Progenitor cell of endocrine pancreas (in vitro differentiated cells): ENCODE measurements at places on chromosomes 4 and X. TPM values are rescaled to one million over a fixed set of nuclear protein-coding genes. Genes with fewer than 3 reads are reported as not detected.

CXorf51B gene
- not detected in 2 replicates for total RNA-seq

AVPR2 gene
- not detected in 2 replicates for total RNA-seq

JCHAIN gene
- not detected in 2 replicates for total RNA-seq

ANKRD50 gene
- total RNA-seq: 27.0 and 28.0 TPM in 2 replicates

DNA sequence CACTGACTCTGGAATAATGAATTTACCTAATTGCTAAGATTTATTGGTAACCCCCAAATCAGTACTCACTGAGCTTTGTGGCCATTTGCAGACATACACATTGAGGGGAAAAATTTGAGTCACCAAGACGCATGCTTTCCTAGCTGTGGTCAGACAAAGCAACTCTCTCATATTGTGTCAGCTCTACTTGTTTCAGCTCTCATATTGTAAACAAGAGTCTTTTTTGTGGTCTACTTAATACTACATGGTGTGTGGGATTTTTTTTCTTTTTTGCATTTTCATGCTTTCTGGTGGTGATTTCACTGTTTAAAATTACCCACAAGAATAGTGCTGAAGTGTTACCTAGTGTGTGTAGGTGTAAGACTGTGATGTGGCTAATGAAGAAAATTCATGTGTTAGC is 428.2 kb upstream of the GALNT7 start:
- no peak for DNase-seq
- no peaks in the 10 kb centered on the region for H3K4me1 ChIP-seq
- H3K27ac ChIP-seq: no peak overlapping the region
- no peaks in the 10 kb centered on the region for H3K27me3 ChIP-seq

DNA sequence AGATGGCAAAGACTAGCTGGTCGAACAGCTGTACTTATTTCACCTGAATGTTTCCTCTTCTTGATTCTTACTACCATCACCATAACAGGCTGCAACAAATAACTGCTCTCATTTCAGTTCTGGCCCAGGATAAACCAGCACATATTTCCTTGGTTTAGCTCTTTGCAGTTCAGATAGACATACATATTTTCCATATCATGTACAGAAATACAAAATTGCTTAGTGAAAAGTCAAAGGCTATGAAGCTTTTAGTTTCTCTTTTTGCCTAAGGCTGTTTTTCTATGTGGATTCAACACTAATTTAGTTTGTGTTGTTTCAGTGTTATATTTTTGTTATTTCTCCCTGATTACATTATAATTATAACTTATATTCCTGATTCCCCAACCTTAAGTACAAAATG is 103.6 kb upstream of the BMP3 start:
- H3K4me3 ChIP-seq: no peak overlapping the region
- peaks cover 4% of the 10 kb centered on the region for H3K4me1 ChIP-seq
- H3K27ac ChIP-seq: no peak overlapping the region
- no peaks in the 10 kb centered on the region for H3K36me3 ChIP-seq
- no peaks in the 10 kb centered on the region for H3K27me3 ChIP-seq
- DNase-seq: no peak

GRCh38 chrX:101377547-101377946 is 8.4 kb downstream of the BTK start:
- no peak overlapping the region for H3K4me3 ChIP-seq
- H3K27me3 ChIP-seq: no peaks in the 10 kb centered on the region
- H3K4me1 ChIP-seq: no peaks in the 10 kb centered on the region
- H3K36me3 ChIP-seq: no peaks in the 10 kb centered on the region
- no peak overlapping the region for H3K27ac ChIP-seq
- no peak for DNase-seq

DNA sequence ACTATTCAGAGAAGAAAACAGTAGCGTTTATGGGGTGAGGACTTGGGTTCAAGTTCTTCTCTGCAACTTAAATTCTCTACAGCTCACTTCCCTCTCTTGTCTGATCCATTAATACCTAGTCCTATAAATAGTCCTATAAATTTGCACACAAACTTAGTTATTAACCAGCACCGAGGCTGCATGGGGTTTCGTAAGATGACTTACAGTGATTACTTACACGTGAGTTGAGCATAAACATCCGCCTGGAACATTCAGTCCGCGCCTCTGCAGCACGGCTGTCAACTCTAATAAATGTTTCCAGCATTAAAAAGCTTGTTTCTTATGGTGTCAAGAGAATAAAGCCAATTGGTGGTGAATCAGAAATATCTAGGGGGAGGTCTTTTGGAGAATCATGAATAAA is 103.0 kb upstream of the ENPP6 start:
- H3K4me1 ChIP-seq: peaks cover 1% of the 10 kb centered on the region
- H3K36me3 ChIP-seq: no peaks in the 10 kb centered on the region
- H3K27me3 ChIP-seq: peaks cover 4% of the 10 kb centered on the region
- no peak overlapping the region for H3K27ac ChIP-seq
- no peak overlapping the region for H3K4me3 ChIP-seq

DNA sequence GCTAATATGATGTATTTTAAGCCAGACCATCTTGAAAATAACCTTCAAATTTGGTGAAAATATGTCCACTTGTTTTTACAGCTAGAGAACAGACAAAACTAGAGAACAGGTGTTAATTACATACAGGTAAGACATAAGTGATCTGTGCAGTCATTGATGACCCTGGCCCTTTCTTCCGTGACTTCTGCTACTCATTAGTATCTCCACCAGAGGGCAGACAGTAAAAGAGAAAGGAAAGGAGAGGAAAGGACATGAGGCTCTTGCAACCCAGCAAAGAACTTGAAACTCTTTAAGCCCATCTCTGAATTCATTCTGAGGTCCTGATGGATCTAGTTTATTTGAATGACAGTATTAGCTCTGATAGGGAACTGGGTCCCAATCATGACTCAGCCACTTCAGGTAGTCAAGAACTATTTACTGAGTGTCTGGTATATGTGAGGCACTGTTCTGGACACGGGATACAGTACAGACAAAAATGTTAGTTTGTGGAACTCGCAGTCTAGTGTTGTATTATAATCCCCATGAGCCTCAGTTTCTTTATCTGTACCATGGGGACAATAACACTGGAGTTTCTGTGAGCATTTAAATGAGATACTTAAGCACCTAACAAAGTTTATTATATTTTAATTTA is 121.0 kb upstream of the TEX13D start:
- no peaks in the 10 kb centered on the region for H3K36me3 ChIP-seq
- no peak for DNase-seq
- H3K27me3 ChIP-seq: no peaks in the 10 kb centered on the region
- H3K4me3 ChIP-seq: no peak overlapping the region
- no peak overlapping the region for H3K27ac ChIP-seq
- H3K4me1 ChIP-seq: peaks cover 4% of the 10 kb centered on the region

DNA sequence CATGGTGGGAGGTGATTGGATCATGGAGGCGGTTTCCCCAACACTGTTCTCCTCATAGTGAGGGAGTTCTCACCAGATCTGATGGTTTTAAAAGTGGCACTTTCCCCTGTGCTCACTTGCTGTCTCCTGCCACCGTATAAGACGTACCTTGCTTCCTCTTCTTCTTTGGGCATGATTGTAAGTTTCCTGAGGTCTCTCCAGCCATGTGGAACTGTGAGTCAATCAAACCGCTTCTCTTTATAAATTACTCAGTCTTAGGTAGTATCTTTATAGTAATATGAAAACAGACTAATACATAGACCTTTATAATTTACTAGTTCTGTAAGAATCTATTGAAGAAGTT is 82.5 kb upstream of the PITX2 start:
- H3K27ac ChIP-seq: no peak overlapping the region
- no peak for DNase-seq
- H3K4me3 ChIP-seq: no peak overlapping the region
- no peaks in the 10 kb centered on the region for H3K36me3 ChIP-seq
